ENCODE measurements at places on chromosomes 5 and 9.

DNA sequence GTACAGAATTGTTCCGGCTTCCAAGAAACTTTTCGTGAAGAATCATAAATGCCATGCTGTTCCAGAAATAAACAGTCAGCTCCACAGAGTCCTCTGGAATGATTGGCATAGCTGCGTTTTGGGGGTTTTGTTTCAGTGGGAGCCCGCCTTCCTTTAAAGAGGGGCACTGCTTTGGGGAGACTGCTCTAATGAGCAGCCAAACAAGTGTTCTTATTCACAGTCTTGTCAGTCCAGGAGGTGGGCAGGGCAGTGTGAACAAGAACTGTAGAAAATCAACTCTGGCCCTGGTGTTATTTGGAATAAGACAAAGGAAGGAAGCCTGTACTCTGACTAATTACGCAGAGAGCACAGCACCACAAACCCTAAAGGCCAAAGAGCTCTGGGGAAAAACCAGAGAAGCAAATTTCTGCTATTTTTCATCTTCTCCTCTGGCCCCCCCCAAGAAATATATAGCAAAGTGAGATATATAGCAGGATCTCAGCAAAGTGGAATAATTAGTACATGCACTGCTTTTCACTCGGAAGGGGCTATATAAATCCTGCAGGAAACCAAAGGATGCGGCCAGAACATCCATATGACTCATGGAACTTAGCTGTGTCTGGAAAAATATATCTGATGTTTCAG is 92.9 kb downstream of the GLDC start:
- DNase-seq = no peak

- no peak for DNase-seq
Measured at GRCh38 chr5:80921026-80921425, 39.1 kb upstream of the RASGRF2 start.

GRCh38 chr5:119362714-119363113 is 6.9 kb downstream of the TNFAIP8 start:
- DNase-seq = no peak

DNA sequence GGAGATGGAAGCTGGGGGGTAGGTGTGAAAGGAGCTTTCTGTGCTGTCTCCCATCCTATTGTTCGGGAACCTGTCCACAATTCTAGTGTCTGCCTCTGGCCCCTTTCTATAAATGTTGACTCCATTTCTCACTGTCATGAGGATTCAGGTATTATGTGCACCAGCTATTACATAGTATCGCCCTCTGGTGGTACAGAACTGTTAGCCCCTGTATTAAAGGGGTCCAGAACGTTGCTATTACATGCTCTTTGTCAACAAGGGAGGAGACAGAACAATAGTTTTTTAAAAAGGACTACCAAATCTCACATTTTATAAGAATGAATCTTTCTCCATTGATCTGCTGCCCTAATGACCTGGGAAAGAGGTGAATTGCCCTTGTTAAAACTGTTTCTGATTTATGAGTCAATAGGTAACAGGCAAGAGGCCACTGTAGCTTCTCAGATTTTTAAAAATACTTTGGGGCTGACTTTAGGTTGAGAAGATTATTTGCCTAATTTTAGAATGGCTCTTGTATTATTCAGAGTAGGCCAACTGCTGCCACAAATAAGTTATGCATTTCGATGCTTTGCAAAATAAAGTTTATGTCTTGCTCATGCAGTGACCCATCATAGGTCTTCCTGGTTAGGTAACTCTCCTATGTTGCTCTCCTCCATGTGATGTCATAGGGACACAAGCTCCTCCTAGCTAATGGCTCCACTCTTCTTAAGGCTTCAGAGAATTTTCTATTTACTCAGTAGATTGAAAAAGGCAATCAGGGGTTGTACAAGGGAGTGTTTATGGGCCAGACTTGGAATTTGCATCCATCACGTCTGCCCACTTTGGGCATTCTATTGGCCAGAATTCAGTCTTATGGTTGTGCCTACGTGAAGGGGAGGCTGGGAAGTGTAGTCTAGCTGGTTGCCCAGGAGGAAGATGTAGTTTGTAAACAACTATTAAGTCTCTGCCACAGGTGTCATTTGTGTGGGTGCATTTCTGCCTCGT is 20.8 kb downstream of the DCANP1 start:
- no peak for DNase-seq

GRCh38 chr5:53179691-53180090 is 70.1 kb upstream of the MOCS2 start:
- no peak for DNase-seq

DNA sequence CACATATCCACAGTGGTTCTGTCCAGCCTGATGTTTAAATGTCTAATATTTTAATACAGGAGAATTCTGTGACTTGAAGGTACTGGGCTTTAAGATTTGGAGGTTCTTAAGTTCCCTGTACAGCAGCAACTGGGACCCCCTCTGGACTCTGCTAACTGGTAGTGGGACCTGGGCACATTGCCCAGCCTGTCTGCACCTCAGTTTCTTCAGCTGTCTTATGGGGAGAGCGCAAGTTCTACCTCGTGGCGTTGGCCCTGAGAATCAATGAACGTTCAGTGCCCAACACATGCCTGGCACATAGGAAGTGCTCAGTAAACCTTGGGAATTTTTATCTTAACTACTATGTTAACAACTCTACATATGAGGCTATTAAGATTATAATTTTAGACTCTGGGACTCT is 1.4 kb downstream of the SLC2A6 start:
- DNase-seq = no peak

GRCh38 chr5:34978681-34979080 is 49.3 kb downstream of the DNAJC21 start:
- no peak for DNase-seq

DNA sequence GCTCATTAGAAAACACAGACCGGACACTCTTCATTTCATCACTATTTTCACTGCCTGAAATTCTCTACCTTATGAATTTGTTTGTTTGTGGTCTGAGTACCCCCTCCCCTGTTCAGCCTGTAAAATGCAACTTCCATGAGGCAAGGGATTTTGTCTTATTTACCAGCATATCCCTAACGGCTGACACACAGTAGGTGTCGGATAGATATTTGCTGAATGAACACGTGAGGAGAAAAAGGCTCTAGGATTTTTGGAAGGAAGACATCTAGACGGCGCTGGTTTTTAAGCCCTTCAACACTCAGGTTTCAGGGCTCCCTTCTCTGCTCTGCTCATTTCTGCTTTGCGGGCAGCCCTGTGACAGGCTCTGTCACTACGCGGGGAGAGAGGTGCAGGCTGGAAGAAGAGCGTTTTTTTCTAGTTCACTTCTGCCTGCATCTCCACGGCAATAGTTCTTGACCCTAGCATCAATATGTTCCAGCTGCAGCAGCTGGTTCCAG is 41.0 kb downstream of the KCNMB1 start:
- DNase-seq = no peak

DNA sequence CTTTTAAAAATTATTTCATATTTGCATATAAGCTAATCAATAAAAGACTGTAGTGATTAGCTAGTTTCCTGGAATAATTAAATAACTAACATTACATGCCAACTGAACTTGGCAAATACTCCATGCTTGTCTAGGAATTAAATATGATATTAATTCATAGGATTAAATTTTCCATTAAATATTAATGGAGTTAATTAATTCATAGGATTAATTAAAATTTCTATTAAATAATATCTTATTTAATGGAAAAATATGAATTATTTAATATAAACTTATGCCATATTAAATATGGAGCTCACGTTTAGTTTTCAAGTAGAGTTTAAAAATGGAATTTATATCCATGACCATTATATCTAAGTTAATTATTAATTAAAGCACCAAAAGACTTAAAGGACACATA is 517.8 kb upstream of the DAB2 start:
- DNase-seq = no peak

- DNase-seq = no peak
Measured at GRCh38 chr9:3875361-3876132, 349.7 kb upstream of the RFX3 start.

DNA sequence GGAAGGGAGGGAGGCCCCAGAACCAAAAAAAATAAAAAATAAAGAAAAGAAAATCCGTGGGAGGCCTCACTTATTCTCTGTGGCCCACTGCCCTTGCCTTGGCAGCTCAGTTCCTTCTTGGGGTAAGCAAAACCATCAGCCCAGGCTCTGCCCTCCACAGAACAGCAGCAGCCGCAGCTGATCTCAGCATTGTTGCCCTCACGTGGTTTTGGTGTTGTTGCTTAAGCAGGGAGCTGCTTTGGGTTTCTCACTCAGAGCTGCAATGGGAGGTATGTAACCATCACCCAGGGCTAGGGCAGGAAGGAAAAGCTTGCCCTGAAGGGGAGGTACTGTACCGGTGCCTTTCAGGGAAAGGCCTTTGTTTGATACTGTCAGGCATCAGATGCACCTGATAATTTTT is 374.7 kb upstream of the WWC1 start:
- DNase-seq = no peak

DNA sequence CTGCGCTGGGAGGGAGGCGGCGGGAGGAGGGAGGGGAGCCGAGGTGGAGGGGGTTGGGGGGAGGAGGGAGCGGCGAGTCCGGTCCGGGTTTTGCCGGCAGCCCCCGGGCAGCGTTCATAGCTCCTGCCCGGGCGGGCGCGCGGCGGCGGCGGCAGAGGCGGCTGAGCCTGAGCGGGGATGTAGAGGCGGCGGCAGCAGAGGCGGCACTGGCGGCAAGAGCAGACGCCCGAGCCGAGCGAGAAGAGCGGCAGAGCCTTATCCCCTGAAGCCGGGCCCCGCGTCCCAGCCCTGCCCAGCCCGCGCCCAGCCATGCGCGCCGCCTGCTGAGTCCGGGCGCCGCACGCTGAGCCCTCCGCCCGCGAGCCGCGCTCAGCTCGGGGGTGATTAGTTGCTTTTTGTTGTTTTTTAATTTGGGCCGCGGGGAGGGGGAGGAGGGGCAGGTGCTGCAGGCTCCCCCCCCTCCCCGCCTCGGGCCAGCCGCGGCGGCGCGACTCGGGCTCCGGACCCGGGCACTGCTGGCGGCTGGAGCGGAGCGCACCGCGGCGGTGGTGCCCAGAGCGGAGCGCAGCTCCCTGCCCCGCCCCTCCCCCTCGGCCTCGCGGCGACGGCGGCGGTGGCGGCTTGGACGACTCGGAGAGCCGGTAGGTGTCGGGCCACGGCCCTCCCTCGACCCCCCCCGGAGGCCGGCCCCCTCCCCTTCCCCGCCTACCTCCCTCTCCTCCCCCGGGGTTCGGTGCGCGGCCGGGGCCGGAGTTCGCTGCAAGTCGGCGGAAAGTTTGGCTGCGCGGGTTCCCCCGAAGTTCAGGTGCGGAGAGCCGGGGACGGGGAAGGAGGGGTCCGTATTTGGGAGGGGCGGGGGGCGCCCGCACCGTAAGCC is at the start of gene CXXC5:
Gene CXXC5 (plus strand): TSS at position 145 of the 877 bp plus-strand sequence. CDS start 32,175 bp downstream, outside the sequence.
- peak; percentile 47 for DNase-seq

GRCh38 chr5:25387953-25388352 is 743.2 kb upstream of the CDH10 start:
- no peak for DNase-seq

DNA sequence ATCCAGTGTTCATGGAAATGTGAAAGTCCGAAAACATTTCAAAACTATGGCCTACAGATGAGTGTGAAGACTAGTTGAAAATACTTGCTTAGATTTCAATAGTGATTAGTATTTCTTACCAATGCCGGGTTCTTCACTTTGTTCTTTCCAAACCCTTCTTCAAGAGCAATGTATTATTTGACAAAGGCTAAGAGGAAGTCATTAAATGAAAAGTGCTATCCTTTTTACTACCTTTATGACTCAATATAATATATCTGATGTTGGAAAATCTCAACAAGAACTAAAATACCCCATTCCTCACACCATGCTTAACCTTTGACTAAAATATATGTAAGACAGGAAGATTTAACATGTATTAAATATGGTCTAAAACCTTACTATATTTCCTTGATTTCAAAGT is 6.7 kb upstream of the MIER3 start:
- DNase-seq = no peak

- DNase-seq = no peak
Measured at GRCh38 chr5:92885950-92886349, 695.1 kb downstream of the NR2F1-AS1 start.

GRCh38 chr9:9352877-9353481 is 1259.8 kb downstream of the PTPRD start:
- no peak for DNase-seq

GRCh38 chr5:159427180-159428012 is 97.1 kb upstream of the IL12B start:
- DNase-seq = no peak

GRCh38 chr9:131204285-131204684 is 72.0 kb downstream of the FAM78A start:
- DNase-seq = no peak

DNA sequence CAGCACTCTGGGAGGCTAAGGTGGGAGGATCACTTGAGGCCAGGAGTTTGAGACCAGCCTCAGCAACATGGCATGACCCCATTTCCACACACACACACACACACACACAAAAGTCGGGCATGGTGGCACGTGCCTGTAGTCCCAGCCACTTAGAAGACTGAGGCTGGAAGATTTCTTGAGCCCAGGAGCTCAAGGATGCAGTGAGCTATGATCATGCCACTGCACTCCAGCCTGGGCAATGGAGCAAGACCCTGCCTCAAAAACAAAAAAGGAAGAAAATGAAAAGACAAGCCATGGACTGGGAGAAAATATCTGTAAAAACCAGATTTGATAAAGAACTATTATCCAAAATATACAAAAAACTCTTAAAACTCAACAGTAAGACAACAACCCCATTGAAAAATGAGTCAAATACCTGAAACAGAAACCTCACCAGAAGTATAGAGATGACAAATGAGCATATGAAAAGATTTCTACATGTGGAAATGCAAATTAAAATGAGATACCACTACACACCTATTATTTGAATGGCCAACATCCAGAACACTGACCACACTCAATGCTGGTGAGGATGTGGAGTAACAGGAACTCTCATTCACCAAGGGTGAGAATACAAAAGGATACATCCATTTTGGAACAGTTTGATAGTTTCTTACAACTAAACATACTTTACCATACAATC is 24.7 kb downstream of the DNAJA1 start:
- no peak for DNase-seq

DNA sequence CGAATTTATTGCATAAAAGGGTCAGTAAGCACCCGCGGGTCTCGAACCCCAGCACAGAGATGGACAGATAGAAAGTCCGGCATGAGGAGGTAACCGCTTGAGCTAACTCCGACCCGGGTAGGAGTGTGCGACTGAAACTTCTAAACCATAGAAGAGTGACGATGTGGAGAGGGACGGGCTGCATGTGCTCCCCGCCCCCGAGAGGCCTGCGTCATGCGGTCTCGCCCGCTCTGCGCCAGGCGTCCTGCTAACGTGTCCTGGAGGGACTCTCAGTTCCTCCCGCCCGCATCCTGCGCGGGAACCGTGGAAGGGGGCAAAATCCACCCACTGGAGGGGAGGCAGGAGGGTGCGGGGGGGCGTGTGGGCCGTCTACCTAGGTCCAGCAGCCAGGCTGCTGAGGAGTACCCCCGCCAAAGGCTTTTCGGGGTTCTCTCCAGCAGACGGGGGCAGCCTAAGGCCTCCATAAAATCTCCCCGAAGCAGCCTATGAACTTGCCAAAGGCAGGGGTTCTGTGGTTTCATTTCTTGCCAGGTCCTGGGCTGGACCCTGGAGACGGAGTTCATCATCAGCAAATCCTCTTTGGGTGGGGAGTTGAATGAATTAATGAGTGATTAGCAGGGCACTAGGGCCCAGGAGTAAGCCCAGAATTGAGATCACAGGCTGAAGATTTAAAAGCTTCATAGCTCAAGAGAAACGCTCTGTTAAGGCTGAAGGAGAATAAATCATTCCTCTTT is 51.9 kb downstream of the TGFBI start:
- DNase-seq = peak; percentile 77

- no peak for DNase-seq
Measured at GRCh38 chr5:55847837-55848236, 3.3 kb upstream of the IL31RA start.

GRCh38 chr5:177020033-177020432 is 2.5 kb upstream of the ZNF346 start:
- no peak for DNase-seq

GRCh38 chr5:150781706-150782614 is 3.4 kb downstream of the SMIM3 start:
- DNase-seq = no peak

All from activated naive CD4-positive, alpha-beta T cell treated with Interleukin-2 at 50 U/mL for 16 hours (primary cell).